ENCODE measurements at places on chromosomes 7 and 10. TPM values are rescaled to one million over a fixed set of nuclear protein-coding genes. Genes with fewer than 3 reads are reported as not detected.

- H3K27me3 ChIP-seq: no peaks in the 10 kb centered on the region
- DNase-seq: no peak
- peaks cover 13% of the 10 kb centered on the region for H3K36me3 ChIP-seq
- H3K4me1 ChIP-seq: peaks cover 3% of the 10 kb centered on the region
Measured at GRCh38 chr10:35639728-35640401, 2.2 kb downstream of the FZD8 start.

Gene ETV1
- total RNA-seq: 45.4 TPM

DNA sequence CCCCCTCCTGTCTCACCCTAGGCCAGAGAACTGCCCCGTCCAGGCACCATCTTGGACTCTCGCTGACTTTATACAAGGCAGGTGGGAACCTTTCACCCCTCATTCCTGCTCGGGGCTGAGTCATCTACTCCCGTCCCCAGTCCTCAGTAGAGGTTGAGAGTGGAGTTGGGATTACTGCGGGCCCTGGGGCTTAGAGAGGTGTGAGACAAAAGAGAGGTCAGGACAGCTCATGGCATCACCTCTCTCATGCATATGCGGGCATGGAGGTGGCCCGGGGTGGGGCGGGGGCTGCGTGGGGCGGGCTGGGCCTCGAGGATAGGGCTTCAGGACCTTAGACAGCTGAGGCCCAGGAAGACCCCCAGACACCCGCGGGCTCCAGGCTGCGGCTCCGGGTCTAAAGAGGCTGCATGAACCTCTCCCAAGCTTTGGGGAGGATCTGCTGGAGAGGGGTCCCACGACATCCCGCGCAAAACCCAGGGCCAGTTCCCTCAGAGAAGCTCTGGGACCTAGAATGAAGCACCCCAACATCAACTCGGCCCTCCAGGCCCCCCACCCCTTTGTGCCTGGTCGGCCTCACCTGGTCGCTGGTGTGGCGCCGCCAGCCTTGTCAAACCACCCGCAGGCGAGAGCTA, 317 bp downstream of the PDZD7 start:
- peaks cover 50% of the 10 kb centered on the region for H3K4me1 ChIP-seq
- DNase-seq: no peak
- no peaks in the 10 kb centered on the region for H3K27me3 ChIP-seq
- H3K27ac ChIP-seq: no peak overlapping the region
- peak overlapping the region; percentile 53 for H3K4me3 ChIP-seq
- H3K36me3 ChIP-seq: no peaks in the 10 kb centered on the region

DNA sequence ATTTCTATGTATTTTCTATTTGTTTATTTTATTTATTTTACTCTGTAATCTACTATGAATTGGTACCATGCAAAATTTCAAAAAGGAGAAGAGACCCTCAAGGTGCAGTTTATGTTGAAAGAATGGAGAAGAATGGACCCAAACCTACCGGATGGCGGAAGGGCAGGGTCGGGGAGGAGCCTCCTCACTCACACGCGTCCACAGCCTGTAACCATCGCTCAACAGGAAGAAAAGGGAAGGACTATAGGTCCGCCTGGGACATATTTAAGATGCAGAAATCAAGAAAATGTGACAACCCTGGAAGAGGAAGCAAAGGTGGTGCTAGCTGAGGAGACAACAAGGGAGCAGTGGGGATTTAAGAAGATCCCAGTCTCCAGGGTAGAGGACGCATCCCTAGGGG, 158.4 kb downstream of the COBL start:
- H3K27me3 ChIP-seq: peaks cover 8% of the 10 kb centered on the region
- H3K27ac ChIP-seq: no peak overlapping the region
- H3K4me1 ChIP-seq: no peaks in the 10 kb centered on the region
- H3K36me3 ChIP-seq: no peaks in the 10 kb centered on the region
- no peak overlapping the region for H3K4me3 ChIP-seq

Gene CALML3
- total RNA-seq: not detected

DNA sequence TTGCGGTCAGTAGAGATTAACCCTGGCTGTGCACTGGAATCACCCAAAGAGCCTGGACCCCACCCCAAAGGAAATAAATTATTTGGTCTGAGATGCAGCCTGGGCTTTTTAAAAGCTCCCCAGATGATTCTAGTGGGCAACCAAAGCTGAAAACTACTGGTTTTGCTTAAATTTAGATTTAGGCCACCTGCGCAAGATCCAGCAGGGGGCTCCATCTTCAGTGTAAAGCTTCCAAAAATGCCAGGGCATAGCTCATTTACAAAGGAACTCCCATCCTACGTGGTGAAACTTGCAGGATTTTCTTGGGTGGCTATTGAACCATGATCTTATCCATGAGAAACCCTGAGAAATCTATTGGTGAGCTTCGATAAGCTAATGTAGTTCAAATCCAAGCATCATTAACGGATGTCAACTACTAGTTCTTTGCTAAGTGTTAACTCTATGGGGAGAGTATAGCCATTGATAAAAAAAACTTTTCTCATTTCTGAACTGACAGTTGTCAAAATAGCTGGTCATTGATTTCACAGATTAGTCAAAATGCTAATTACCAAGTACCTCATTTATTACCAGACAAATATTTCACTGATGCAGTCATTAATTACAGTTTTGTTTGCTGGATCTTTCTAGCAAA, 315.3 kb downstream of the LHFPL3 start:
- peak; percentile 6 for DNase-seq
- no peaks in the 10 kb centered on the region for H3K4me1 ChIP-seq
- H3K36me3 ChIP-seq: no peaks in the 10 kb centered on the region

DNA sequence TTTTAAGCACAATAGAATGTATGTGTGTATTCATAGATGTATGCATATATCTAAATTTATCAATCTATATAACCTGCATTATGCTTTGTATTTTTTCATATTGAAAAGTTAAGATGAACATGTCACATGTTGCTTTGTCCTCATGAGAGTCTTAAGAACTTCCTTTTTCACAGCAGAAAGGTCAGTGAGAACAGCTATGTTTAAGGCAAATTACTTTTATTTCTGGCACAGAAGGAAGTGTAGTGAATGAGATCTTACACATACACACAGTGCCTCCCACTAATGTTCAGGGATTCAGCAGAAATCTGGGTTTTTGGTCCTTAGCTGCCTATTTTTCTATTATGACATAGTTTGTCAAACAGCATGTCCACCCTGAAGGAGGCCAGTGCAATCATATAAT, 134.8 kb downstream of the TMEM26 start:
- no peak overlapping the region for H3K27ac ChIP-seq
- H3K4me3 ChIP-seq: no peak overlapping the region
- no peaks in the 10 kb centered on the region for H3K36me3 ChIP-seq
- DNase-seq: no peak
- H3K4me1 ChIP-seq: no peaks in the 10 kb centered on the region

Gene GDF2
- total RNA-seq: not detected

DNA sequence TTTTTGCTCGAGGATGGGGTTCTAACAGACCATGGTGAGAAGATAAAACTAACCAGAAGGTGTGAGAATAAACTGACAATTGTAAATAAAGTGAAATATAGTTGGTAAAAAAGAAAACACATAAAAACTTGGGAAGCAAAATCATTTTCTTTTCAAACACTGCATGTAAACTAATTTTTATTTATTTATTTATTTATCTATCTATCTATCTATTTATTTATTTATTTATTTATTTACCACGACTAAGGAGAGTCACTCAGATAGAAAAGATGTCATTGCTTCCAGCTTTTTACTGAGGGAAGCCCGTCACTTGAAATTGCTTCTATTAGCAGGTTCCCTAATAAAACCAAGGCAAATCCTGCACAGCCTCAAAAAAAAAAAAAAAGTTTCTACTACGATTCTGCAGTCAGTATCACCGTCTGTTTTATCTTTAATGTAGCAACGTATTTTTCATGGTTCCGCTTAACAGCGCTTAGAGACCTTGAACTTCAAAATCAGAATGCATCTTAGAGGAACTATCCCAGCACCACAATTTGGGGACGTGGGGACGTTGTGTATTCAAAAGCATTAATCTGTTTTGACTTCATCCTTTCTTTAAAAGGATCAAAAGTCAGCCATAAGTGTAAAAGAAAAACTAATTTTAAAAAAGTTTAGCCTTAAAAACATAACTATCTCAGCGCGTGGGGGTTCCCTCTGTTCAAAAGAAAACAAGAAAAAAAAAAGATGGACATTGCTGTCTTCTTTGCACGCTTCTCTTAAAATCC, 33.3 kb upstream of the EBLN1 start:
- no peak for DNase-seq
- peaks cover 3% of the 10 kb centered on the region for H3K4me1 ChIP-seq
- no peak overlapping the region for H3K27ac ChIP-seq
- H3K36me3 ChIP-seq: no peaks in the 10 kb centered on the region

- no peaks in the 10 kb centered on the region for H3K4me1 ChIP-seq
- no peaks in the 10 kb centered on the region for H3K36me3 ChIP-seq
- no peak for DNase-seq
- H3K4me3 ChIP-seq: no peak overlapping the region
- H3K27ac ChIP-seq: no peak overlapping the region
Measured at GRCh38 chr7:108813251-108814014, 243.8 kb downstream of the DNAJB9 start.

Gene RASA4B
- total RNA-seq: 1.5 TPM

DNA sequence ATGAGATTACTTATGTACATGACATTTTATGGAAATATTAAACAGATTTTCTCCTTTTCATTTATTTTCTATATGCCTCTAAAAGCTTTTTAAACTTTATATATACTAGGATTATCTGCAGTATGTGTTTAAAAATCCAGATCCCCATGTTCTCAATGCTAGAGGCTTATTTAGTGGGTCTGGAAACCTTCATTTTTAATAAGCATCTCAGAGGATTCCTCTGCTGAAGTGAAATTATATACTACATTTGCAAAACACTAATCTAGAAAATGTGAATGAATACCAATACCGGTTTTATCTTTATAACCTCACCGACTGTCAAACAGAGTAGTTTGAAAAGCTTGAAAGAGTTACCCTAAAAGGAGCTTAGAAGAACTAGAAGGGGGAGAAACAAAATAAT, 863.8 kb upstream of the ZWINT start:
- H3K4me1 ChIP-seq: no peaks in the 10 kb centered on the region
- no peaks in the 10 kb centered on the region for H3K36me3 ChIP-seq
- H3K4me3 ChIP-seq: no peak overlapping the region
- no peak for DNase-seq
- H3K27ac ChIP-seq: no peak overlapping the region

DNA sequence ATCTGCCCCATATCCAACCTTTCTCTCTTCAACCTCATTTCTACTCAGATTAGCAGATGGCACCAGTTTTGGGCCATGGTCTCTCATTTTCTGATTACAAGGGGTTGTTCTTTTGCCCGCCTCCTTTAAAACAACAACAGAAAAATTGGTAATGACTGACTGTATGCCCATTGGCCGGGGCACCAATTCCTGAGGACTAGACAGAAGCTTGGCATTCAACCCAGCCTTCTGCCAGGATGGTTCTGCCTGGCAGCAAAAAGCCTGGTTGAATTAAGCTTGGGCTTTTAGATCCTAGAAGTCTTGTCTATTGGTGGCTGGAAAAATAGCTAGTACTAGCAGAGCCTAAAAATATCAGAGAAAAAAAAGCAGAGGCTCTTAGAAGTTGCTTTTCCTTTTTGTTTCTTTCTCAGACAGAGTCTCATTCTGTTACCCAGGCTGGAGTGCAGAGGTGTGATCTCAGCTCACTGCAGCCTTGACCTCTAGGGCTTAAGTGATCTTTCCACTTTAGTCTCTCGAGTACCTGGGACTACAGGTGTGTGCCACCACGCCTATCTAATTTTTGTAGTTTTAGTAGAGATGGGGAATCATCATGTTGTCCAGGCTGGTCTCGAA, 402.6 kb downstream of the AUTS2 start:
- no peak for DNase-seq
- H3K27me3 ChIP-seq: no peaks in the 10 kb centered on the region
- H3K27ac ChIP-seq: no peak overlapping the region

Gene DLX6
- total RNA-seq: 3.4 TPM

DNA sequence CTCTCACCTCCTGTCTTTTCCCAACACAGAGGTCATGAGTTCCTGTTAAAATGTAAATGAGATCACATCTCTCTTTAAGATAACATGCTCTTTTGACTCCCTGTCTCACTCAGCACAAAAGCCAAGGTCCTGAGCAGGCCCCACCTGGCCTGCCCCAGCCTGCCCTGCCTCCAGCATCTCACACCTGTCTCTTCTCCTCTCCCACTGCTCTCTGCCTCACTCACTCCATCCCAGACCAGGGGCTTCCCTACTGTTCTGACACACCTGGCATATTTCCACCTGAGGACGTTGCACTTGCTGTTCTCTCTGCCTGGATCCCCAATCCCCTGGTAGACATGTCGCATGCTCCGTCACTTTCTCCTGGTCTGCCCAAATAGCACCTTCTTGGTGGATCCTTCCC, 285.0 kb upstream of the ZMIZ1 start:
- no peak overlapping the region for H3K4me3 ChIP-seq
- no peaks in the 10 kb centered on the region for H3K27me3 ChIP-seq
- no peaks in the 10 kb centered on the region for H3K36me3 ChIP-seq
- no peak for DNase-seq
- 0 out of 2 replicates have a peak overlapping the region, but pooled peaks have one; percentile 30 for H3K27ac ChIP-seq
- peaks cover 12% of the 10 kb centered on the region for H3K4me1 ChIP-seq

Gene ALOX5
- total RNA-seq: not detected

DNA sequence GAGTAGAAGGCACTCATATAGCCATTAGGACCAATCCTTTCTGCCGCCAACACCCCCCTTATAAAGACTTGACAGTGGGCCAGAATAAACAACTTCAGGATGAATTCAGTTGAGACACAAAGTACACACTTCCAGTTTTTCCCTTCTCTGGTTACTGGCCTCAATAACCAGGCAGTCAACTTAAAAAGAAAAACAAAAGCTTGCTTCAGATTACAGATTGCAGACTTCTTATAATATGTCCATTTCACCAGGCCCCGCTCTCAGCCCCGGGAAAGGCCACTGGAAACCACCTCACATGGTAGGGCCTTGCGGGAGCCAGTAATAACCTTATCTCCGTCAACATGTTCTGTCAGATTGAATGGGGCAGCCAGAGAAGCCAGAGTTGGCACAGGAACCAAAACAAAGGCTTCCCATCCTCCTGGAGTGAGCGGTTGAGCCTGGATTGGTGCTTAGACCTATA, 108.8 kb downstream of the EGFR start:
- no peak for DNase-seq
- H3K36me3 ChIP-seq: no peaks in the 10 kb centered on the region
- no peak overlapping the region for H3K4me3 ChIP-seq
- H3K27ac ChIP-seq: no peak overlapping the region
- H3K4me1 ChIP-seq: peaks cover 58% of the 10 kb centered on the region
